PC-9 (cell line): ENCODE measurements at places on chromosomes 6 and 20.

DNA sequence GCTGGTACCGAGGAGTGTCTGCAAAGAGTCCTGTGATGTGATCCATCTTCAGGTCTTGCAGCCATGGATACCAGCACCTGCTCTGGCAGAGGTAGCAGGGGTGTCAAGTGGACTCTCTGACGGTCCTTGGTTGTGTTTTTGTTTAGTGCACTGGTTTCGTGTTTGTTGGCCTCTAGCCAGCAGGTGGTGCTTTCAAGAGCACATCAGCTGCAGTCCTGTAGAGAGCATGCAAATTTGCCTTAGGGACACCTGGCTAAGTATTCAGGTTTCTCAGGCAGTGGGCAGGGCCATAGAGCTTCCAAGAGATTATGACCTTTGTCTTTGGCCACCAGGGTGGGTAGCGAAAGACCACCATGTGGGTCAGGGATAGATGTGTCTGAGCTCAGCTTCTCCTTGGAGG, 14.5 kb upstream of the RGS17 start:
- no peak for DNase-seq

GRCh38 chr20:8602389-8603116, 466.3 kb upstream of the PLCB4 start:
- DNase-seq = no peak

DNA sequence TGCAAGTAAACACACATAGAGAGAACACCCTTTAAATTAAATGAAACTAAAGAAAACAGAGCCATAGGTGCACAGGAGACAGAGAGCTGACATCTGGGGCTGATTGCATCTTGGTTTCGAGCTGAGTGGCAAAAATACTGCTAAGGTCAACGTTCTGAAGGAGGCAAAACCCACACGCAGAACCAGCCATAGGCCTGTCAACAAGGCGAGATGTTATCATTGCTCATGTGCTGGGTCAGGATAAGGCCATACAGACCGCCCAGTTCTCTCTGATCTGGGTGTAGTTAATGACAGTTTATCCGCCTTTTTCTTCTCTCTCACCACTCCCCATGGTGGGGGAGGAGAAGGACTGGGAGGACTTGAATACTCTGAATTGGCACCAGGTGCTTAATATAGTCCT, 4.5 kb upstream of the FAM110A start:
- no peak for DNase-seq

- DNase-seq = no peak
These were observed 67.1 kb downstream of the SYCP2 start for GRCh38 chr20:59866338-59866737.

DNA sequence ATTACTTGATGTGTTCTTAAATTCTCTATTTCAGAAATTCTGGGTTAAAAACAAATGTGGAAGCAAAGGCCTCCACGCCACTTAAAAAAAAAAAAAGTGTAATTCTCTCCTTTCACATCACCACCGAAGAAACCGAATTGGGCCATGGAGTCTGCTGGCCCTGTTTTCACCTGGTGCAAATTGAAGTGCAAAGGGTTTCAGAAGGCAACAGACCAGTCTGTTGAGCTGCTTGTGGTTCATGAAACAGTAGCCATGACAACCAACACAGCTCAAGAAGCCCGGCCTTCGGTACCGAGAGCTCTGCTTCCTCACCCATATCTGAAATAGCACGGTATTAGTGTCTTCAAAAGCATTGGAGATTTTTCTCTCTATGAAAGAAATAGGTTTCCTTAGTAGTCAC, 63.1 kb downstream of the GMPR start:
- no peak for DNase-seq

GRCh38 chr20:2398449-2398848, 17.7 kb downstream of the TGM6 start:
- no peak for DNase-seq
